ENCODE measurements at places on chromosomes 2 and 18. TPM values are rescaled to one million over a fixed set of nuclear protein-coding genes. Genes with fewer than 3 reads are reported as not detected.

Gene ZNF142
- 11.4 TPM for total RNA-seq

DNA sequence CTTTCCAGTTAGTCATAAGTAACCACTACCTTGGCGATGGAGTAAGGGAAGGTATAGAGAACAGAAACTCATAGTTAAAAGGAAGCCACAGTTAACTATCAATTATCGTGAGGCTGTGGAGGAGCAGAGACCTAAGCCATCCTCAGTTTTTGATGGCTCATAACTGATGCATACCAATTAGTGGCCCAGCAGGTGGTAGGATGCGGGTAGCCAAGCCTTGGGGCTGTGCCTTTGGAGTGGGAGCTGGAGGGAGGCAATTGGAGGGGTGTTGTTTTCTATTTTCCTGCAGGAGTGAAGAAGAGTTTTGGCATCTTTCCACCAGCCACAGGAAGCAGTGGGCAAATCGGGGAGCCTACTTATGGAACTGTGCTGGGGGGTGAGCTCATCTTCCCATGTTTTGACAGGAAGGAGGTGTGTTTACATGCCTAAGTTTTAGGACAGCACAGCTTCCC lies 194.8 kb downstream of the TPGS2 start:
- no peak for DNase-seq

DNA sequence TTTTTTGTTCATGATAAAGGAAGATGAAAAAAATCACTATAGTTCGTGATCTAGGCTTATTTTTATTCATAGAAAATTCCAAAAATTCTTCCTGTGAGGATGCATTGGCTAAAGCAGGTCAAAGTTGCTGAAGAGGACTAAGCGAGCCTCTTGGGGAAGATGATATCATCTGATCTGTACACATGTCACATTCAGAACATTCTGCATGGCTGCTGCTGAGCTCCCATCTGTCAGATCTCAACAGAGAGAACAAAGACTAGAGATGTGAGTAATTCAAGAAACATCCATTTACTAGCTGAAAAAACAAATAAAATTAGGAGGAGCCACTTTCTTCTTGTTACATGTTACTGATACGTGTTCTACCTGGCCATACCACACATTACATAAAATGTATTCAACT lies 518.6 kb upstream of the FSIP2 start:
- DNase-seq, result no peak

DNA sequence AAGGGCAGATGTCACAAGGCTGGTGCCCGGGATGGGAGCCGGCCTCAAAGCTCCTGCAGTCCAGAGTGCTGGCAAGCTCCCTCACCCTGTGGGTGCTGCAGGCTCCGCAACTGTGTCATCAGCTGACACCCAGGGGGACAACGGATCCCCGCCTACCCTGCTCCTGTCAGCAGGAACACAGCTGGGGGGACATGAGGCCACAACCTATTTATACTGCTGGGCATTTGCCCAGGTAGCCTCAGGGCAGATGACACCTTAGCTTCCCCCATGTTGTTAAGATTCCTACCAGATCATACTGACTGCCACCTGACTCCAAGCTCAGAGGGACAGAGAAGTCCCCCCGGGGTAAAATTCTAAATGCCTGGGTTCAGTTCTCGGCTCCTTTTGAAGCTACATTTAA lies 1.2 kb downstream of the ANKRD23 start:
- no peak for DNase-seq

DNA sequence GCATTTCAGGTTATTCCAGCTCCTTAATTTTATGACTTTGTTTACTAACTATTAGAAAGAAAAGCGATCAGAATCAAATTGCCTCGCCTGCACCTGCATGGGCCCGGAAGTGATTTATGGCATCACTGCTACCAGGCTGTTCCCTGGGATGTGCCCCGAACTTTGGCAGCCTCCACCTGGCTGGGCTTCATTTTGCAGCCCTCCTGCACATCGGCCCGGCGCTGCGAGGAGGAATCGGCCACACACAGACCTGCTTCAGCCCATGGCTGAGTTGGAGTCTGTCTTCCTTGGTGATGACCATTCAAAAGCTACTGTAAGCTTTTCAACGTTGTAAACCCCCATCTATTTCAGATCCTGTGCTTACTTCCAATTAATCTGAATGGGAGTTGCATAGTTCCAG lies 638.0 kb downstream of the RNF144A start:
- no peak for DNase-seq

- no peak for DNase-seq
Observed at GRCh38 chr2:236775511-236775910, 205.9 kb downstream of the ACKR3 start.

GRCh38 chr2:220114443-220114842 lies 487.0 kb downstream of the SLC4A3 start:
- no peak for DNase-seq

Gene EIF2AK2
- 50.1 TPM for total RNA-seq

DNA sequence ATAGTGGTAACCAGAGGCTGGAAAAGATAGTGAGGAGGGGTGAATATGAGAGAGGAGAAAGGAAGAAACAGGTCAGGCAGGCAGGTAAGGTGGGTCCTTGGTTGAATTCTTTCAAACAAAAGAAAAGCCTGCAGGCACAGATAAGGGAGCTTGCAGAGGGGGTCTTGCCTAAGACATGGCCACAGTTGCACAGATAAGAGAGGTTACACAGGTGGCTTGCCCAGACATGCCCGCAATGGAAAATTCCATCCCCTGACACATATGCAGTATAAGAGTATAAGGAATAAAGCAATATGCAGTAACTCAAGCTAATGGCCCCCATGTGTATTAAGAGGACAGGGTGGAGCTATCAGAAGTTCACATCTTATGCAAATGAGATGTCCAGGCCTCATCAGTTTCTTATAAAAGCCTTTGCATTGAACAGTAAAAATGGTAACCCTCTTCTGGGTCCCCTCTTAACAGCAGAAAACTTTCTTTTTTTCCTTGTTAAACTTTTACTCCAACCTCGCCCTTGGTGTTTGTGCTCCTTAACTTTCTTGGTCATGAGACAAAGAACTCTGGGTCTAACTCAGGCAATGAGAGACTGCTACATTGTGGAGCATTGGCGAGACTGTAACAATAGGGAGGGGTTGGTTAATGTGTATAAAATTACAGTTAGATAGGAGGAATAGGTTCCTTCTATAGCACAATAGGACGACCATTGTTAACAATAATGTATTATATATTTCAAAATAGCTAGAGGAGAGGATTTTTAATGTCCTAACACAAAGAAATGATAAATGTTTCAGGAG lies 764.6 kb downstream of the TSN start:
- DNase-seq, result no peak

Gene RAD51AP2
- 0.82 TPM for total RNA-seq

- no peak for DNase-seq
Observed at GRCh38 chr18:8854962-8855361, 149.6 kb downstream of the MTCL1 start.

- no peak for DNase-seq
Observed at GRCh38 chr2:120729406-120730399, 6.0 kb upstream of the GLI2 start.

DNA sequence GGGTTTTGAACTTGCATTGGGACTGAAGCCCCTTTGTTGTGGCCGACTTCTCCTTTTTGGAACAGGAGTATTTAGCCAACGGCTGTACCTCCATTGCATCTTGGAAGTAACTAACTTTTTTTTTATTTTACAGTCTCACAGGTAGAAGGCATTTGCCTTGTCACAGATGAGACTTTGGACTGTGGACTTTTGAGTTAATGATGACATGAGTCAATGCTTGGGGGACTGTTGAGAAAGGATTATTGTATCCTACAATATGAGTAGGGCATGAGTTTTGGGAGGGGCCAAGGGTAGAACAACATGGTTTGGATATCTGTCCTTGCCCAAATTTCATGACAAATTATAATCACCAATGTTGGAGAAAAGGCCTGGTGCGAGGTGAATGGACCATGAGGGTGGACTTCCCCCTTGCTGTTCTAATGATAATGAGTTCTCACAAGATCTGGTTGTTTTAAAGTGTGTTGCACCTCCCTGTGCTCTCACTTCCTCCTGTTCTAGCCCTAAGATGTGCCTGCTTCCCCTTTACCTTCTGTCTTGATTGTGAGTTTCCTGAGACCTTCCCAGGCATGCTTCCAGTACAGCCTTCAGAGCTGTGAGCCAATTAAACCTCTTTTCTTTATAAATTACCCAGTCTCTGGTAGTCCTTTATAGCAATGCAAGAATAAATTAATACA lies 1269.4 kb upstream of the CHAC2 start:
- DNase-seq, result no peak

DNA sequence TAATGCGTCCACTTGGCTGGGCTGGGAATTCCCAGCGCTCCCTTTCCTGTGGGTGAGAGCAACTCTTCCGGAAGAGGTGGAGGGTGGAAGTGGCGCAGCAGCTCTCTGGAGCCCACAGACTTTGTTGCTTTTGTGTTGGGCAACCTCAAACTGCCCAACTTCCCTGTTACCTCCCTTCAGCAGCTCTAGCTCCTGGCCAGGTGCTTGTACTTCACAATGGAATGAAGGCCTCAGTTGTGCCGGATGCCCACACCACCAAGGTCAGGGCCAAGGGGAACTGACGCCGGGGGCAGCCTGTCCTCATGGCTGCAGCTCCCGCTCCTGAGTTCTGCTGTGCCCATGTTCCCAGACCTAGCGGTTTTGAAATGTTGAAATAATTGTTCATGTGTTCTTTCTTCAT lies 322.9 kb downstream of the GALR1 start:
- DNase-seq, result no peak

DNA sequence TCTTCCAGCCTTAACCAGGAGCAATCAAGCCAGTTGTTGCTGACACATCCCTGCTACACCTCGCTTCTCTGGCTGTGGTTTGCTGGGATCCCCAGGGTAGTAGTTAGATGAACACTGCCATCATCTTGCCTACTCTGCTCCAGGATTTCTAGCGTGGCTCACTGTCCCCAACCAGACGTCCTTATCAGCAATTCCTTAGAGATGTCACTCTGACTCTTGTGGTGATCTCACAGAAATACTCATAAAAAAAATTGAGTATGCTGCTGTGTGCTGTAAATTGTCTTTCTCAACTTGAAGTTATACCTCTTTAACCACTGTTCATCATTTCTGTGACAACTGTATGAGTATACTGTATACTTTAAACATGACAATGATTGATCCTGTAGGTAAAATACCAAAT lies 63.2 kb downstream of the PLCL1 start:
- no peak for DNase-seq

Gene MAP2
- 678 TPM for total RNA-seq
